ENCODE measurements at places on chromosomes 12 and 14.

- DNase-seq: no peak
These were observed 8.6 kb downstream of the PDE3A start for GRCh38 chr12:20376984-20377383.

DNA sequence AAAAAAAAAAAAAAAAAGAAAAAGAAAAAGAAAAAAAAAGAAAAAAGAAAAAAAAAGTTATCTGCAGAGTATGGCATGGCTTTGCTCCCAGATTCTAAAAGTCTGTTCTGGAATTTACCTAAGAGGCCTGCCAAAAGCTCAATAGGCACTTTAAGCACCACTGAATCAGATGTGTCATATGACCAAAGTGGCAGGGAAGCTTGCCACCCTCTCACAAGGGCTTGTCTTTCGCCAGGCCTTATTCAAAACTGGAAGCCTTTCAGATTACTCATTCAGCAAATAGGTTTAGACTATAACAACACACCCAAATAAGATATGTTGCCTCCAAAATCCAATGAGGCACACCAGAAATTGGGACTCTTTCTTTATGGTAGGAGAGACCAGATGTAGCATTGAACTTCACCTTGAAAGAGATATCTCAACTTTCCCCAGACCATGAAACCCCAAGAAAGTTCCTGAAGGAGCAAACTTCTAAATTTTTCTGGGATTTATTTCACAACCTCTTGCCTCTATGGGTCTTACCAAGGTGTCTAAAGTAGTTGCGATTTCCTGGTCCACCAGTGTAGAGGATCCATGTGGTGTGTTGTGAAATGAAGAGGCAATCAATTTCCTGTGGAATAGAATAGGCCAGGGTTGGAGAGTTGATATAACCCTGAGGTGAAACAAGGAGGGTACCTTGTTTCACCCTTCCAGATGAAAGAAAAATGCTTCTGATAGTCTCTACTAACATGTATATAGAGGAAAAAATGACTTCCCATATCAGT is 218.8 kb downstream of the DAD1 start:
- no peak for DNase-seq

DNA sequence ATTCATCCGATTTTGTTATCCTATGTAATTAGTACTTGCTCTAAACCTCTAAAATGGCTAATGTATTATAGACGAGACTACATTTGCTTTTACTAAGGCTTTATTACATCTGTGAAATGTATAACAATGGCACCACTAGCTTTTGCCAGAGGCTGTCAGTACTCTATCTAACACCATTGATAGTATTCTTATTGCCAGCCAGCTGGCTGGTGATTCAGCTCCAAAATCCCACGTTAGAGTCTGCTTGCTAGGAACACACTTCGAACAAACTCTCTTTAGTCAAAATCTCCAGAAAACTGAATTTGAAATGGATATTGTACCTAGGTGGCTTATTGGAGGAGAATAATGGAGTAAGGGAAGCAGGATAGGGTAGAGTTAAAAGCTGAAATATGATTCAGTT is 839.2 kb downstream of the SLC6A15 start:
- DNase-seq: no peak

- no peak for DNase-seq
These were observed 83.9 kb downstream of the BMP4 start for GRCh38 chr14:53872681-53873089.

- DNase-seq: no peak
These were observed 109.1 kb upstream of the FSCB start for GRCh38 chr14:44616204-44616603.

DNA sequence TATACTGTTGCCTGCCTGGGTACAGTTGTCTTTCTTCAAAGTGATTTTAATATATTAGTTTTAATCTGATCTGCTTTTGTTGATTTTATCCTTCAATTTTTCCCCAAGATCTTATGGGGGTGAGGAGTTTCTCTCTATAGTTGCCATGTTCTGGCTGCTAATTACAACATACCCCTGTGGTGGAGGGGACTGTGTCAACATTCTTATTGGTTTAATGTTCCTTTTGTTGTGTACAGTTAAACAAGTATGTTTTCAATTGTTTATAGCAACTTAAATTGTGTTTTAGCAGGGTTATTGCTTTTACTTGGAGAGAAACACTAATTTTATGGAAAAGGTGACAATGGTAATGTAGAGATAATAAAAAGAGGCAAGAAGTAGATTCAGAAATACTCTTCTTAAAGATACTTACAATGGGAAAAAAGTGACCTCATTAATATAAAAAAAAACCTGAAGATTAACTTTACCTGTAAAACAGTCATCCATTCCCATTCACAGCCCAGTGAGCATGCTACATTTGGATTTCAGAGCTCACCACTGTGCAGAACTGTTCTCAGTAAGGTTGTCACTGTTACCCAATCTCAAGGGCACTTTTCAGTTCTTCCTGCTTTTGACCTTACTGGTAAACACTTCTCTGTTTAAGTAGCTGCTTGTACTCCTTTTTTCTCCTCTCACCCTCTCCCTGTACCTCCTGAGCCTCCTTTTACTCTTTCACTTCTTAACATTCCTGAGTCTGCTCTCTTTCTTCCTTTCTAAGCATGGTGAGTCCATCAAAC is 8.1 kb upstream of the LRRK2 start:
- DNase-seq: no peak

DNA sequence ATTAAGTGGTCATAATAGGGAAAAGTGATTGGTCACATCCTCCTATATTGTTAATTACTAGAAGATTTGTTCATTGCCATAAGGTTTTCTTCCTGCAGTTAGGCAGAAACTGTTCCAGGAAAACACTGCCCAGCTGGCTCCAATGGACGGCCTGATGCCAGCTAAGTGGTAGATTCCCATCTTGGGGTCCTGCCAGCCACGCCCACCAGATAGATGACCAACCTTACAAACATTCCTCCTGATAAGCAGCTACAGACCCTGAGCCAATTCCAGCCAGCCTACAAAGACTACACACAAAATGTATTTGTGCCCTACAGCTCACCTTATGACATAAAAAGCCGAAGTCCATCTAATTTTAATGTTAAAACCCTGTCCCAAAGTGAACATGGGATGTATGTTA is 685.9 kb upstream of the USP15 start:
- DNase-seq: no peak

DNA sequence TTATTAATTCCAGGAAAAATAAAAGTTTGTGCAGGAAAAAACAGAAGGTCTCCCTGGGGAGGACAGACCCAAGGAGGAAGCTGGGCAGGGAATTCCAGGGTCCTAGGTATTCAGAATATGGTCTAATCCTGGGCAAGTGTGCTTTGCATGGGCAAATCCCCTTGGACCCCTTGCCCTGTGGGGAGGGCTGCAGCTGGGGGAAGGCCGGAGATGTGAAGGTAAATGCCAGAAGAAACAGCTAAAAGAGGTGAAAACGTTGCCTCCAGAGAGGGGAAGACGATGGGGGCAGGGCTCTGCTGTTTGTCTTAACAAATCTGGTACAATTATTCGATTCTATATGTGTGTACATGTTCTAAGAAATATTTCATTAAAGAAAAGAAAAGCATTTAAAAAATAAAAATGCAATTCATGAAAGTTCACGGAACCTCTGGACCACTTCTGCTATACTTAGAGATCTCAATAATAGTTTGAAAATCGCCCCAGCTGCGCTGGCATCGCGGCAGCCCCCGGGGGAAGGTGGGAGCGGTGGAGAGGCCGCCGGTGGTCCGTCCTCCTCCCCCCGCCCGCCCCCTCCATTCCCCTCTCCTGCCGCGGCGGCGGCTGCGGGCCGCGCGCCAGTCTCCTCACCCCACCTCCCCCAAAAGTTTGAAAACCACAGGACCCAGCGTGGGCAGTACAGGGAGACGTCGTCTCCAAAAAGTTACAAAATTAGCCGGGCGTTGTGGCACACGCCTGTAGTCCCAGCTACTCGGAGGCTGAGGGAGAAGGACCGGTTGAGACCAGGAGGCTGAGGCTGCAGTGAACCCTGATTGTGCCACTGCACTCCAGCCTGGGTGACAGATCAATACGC is 1.5 kb upstream of the PRPF40B start:
- DNase-seq: no peak

DNA sequence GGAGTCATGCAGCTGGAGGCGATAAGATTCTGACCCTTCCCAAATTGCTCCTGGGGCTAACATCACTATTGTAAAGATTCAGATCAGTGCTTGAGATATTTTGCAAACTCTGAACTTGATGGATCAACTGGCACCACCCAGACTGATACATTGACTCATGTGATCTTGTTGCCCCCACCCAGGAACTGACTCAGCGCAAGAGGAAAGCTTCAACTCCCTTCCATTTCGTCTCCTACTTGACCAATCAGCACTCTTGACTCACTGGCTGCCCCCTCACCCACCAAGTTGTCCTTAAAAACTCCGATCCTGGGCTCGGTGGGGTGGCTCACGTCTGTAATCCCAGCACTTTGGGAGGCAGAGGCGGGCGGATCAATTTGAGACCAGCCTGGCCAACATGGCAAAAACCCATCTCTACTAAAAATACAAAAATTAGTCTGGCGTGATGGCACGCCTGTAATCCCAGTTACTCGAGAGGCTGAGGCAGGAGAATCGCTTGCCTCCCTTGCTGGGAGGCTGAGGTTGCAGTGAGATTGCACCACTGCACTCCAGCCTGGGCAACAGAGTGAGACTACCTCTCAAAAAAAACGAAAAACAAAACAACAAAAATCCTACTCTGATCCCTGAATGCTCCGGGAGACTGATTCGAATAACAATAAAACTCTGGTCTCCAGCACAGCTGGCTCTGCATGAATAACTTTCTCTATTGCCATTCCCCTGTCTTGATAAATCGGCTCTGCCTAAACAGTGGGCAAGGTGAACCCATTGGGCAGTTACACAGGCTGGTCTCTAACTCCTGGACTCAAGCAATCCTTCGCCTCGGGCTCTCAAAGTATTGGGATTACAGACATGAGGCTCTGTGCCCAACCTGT is 9.8 kb upstream of the ARF6 start:
- DNase-seq: no peak

DNA sequence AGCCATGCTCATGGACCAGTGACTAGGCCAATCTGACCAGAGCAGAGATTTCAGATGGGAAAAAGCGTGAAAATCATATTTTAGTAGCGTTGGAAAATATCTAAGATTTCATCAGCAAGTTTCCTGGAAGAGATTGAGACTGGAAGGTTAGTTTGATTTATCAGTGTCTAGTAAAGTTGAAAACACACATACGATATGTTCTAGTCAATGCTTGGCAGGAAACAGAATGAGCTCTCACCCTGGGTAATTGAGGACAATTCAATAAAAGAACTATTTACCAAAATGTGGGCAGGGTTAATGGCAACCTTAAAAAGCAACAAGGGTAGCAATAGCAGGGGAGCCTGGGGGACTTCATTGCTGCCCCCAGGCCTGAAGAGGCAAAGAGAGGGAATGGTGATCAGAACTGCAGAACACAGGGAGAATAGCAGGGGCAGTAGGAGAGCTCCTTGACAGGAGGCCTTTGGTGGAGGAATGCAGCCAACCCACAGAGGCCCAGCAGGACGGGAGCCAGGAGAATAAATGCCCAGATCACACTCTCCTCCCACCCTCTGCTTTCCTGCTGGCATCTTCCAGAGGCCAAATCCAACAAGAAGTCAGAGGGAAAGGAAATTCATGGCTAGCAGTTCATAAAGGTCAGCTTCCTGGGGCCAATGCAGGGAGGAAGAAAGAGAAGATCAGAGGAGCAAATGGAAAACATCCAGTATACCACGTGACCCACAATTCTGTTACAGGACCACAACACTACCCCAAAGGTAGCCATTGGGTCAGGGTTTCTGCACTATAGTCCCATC is 27.6 kb upstream of the LRP6 start:
- no peak for DNase-seq

GRCh38 chr12:12726555-12727093 is 9.5 kb downstream of the CDKN1B start:
- no peak for DNase-seq

DNA sequence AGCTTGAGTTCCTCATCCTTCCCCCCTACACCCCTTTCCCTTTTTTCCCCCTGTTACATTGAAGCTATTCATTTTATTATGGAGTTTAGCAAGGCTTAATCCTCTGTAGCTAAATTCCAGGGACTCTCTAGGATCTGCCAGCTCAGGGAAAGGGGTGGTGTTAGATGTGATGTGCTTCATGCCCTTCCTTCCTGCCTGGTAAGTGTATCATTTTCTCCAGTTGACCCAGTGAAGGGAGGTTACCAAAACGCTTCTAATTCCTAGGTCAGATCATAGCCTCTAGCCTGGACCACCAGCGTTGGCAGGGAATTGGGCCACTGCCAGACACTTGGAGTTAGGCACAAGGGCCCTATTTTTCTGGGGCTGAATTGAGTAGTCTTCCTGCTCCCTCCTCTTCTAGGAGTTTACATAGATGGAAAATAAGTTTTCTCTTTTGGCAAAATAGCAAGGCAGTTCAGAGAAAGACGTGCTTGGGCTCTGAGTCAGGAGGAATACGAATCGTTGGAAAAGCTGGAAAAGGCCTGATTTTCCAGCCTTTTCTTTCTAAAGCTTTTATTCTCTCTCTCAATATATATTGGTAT is 88.3 kb downstream of the NPAS3 start:
- DNase-seq: no peak

DNA sequence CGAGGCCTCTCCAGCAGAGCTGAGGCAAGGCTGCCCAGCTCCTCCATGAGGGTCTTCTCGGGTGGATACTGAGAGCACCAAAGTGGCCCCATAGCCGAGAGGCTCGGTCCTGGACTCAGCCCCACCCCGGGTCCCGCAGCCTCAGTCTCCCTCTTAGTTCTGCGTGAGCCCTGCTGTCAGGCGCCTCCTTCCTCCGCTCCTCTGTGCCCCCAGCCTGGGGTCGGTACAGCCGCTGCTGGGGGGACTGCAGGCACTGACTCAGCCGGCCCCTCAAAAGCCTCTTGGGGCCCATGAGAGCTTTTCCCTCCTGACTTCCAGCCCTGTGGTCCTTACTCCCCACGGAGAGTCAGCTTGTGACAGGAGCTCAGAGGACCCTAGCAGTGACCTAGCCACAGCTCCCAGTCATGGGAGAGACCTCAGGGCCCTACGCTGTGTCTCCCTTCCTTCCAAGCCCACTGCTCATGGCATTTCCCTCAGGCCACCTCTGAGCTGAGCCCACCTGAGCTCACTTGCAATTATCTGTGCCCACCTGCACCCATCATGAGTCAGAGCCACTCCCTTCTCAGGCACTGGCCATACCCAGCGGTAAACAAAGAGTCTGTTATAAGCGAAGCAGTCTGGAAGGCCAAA is 295.0 kb upstream of the RTL1 start:
- peak; percentile 81 for DNase-seq

GRCh38 chr14:29486132-29486531 is 441.5 kb downstream of the PRKD1 start:
- DNase-seq: no peak

GRCh38 chr12:131775392-131776236 is 52.6 kb upstream of the MMP17 start:
- DNase-seq: no peak

- DNase-seq: no peak
These were observed 57.5 kb downstream of the CALM1 start for GRCh38 chr14:90454041-90455000.
